Dermis blood vessel endothelial cell (primary cell): ENCODE measurements at places on chromosomes 2 and 18. TPM values are rescaled to one million over a fixed set of nuclear protein-coding genes. Genes with fewer than 3 reads are reported as not detected.

Gene LIPG
- 1.9 and 54.6 TPM in 2 replicates for total RNA-seq

Gene GATA6
- 0.51 and 0.98 TPM in 2 replicates for total RNA-seq

Gene SMIM21
- total RNA-seq = not detected in 2 replicates

Gene MAL
- total RNA-seq = 0.88 and 4.8 TPM in 2 replicates

Gene NTSR2
- not detected in 2 replicates for total RNA-seq

Gene BCL2
- total RNA-seq = 0.88 and 1.4 TPM in 2 replicates

Gene MDH1B
- total RNA-seq = 0.33 TPM in 1 of 2 replicates, not detected in the other

Gene NYAP2
- not detected in 2 replicates for total RNA-seq

Gene PHOSPHO2
- total RNA-seq = 2.5 and 3.7 TPM in 2 replicates

Gene CRYGC
- total RNA-seq = not detected in 2 replicates

Gene REG1A
- not detected in 2 replicates for total RNA-seq

Gene RMC1
- 28.8 and 33.1 TPM in 2 replicates for total RNA-seq

Gene SCYGR4
- not detected in 2 replicates for total RNA-seq

Gene MPP4
- 2.2 and 3.1 TPM in 2 replicates for total RNA-seq

Gene G6PC2
- not detected in 2 replicates for total RNA-seq

Gene C2orf80
- total RNA-seq = not detected in 2 replicates

Gene ARHGAP28
- total RNA-seq = 4.3 and 7.9 TPM in 2 replicates

Gene CFLAR
- total RNA-seq = 174 and 316 TPM in 2 replicates
